ENCODE measurements at places on chromosomes 1 and 21.

- DNase-seq, result no peak
These were observed 6.3 kb downstream of the INTS11 start for GRCh38 chr1:1318131-1318652.

- no peak for DNase-seq
These were observed 513.0 kb downstream of the NUF2 start for GRCh38 chr1:163834778-163835177.

DNA sequence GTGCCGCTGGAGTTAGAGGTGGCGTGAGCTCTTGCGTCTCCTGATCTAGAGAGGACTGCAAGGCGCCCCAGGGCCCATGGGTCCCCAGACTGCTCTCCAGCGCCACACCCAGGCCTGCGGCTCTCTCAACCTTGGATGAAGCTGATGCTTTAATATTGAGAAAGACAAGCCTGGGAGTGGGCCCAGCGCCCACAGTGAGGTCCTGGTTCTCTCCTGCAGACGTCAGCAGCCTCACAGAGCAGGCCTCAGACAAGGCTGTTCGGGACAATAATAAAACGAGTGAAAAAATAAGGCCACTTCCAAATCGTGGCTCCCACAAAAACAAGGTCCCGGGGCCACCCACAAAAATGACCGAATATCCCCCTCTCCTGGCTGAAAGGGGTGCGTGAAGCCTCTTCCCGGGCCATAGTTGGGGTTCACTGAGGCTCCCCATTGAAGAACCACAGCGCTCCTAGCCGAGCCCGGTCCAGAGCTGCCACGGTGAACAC is 6.0 kb upstream of the DNMT3L start:
- DNase-seq, result no peak

DNA sequence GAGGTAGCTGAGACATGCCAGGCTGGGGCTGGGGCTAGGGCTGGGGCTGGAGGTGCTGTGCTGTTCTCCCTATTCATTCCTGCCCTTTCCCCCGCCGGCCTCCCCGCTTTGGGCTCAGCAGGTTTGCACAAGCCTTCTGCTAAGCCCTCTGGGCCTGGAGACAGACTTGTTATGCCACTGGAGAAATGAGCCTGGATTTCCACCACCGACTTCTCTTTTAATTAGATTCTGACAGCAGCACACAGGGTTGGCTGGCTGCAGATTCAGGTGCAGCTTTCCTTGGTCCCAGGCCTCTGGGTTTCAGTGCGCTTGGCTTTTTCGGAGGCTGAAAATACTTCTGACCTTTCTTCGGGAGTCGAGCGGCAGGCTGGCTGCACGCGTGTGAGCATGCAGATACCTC is 71.5 kb upstream of the ACTL8 start:
- DNase-seq, result no peak

- no peak for DNase-seq
These were observed 19.1 kb downstream of the USP48 start for GRCh38 chr1:21763694-21764419.

- no peak for DNase-seq
These were observed 325.0 kb upstream of the PLXNA2 start for GRCh38 chr1:208569181-208569580.

DNA sequence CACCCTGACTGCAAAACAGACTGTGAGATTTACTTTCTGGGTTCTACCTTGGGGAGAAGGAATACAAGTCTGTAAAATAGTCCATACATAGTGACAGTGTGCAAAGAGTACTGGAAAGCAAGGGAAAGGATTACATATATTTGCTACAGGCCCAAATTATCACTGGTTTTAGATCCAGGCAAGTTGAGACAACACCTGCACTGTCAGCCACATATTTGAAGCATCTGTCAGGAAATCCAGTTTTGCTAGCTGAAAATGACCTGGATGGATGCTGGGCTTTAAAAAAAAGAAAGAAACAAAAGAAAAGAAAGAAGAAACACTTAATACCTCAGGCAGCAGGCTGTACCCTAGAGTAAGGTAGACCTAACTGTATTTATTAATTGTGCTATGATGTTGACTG is 23.9 kb upstream of the SPRR2G start:
- DNase-seq, result no peak

- DNase-seq, result no peak
These were observed 215.0 kb downstream of the SLC35F3 start for GRCh38 chr1:234119431-234119830.

GRCh38 chr1:96583903-96584302 is 137.7 kb upstream of the PTBP2 start:
- DNase-seq, result no peak

DNA sequence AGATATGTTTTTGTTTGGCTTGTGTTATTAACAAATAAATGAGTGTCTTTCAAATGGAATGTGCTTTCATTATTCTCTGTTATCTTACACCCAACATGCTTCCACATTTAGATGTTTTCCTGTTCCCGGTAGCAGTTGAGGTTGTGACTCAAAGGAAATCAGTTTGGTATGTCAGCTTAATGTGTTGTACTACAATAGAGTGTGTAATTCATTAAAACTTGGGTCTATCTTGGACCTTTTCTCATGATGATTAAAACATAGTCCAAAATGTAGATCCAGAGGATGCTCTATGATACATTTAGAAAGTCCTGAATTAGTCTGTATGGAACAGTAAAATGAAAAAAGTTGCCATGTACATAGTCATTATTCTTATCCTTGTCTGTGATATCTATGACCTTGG is 26.7 kb downstream of the RTCA start:
- no peak for DNase-seq

- DNase-seq, result no peak
These were observed 155.9 kb downstream of the LYPLAL1 start for GRCh38 chr1:219329578-219329977.

DNA sequence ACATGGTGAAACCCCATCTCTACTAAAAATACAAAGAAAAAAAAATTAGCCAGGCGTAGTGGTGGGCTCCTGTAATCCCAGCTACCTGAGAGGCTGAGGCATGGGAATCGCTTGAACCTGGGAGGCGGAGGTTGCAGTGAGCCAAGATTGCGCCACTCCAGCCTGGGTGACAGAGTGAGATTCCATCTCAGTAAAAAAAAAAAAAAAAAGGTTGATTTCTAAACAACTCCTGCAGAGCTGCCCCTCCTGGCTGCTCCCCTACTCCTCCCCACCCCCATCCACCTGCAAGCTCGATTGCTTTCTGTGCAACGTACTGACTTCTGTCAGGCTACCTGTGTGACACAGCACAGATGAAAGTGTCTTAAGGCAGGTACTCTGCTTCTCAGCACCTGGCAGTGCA is 13.3 kb downstream of the ETV3L start:
- DNase-seq, result no peak

DNA sequence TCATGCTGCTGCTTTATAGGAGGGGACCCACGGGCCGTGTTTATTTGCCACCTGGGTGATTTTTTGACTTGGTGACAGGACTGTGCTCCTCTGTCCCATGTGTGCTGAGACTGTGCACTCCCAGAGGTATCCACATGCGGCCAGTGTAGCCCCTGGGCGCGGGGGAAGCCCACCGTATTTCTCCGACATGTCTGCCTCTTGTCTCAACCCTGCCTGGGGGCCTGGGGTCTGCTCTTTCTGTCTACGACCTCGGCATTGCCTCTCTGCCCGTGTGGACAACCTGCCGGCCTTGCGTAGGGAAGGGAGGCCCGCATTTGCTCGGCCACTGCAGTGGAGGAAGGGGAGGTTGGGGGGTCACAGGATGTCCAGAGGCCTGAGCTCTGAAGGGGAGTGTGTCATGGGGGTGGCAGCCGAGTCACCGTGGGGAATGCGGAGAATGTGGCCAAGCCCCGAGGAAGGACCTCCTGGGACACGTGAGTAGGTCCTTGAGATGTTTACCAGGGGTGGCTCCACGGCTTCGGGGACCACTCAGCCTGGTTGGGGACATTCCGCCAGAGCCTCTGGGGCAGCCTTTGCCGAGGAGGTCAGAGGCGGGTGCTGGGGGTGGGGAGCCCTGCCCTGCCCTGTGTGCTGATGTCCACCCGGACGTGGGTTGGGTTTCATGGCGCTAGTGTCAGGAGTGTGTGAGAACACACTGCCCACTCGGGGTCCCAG is 11.0 kb downstream of the PRKCZ start:
- DNase-seq, result no peak

DNA sequence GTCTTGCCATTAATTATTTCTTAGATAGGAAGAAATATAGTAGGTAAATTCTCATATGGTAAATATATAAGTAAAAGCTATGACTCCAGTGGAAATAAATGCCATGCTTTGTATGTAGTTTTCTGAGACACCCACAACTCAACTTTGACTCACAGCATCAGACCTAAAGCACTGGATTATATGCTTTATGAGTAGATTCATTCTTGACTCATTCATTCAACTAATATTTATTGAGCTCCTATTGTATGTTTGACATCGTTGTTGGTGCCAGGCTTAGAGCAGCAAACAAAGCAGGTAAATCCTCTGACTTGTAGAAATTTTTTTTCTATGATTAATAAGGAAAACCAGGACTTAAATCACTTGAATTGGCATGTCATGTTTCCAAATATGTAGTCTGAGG is 211.4 kb downstream of the PTPRC start:
- DNase-seq, result no peak

GRCh38 chr1:85554630-85555327 is 25.8 kb upstream of the CCN1 start:
- DNase-seq, result no peak

- no peak for DNase-seq
These were observed 16.3 kb upstream of the IL10 start for GRCh38 chr1:206788487-206789050.

DNA sequence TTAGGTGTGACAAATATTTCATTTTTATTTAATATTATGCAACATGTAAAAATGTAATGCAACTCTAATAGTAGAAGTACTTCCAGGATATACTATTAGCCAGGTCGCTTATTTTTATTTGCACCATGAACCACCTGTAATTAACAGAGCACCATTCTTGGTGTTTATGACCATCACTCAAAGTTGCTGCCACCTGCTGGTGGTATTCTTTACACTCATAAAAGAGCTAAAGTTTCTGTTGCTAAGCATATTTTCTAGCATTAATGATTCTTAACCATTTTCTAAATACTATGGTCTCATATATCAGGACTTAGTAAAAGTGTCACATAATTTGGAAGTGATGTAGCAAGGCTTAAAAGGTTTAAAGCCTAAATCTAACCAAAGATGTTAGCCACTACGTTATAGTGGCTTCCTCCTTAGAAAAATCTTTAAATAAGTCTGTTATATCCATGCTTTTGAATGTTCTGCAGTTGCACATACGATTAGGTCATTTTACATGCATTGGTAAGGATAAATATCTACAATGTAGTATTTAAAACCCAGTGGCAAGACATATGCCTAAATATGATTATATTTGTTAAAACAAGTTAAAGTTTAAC is 244.5 kb downstream of the NEGR1 start:
- DNase-seq, result no peak

- no peak for DNase-seq
These were observed 5.7 kb downstream of the VANGL1 start for GRCh38 chr1:115647507-115647906.

- no peak for DNase-seq
These were observed 40.8 kb upstream of the KCTD3 start for GRCh38 chr1:215526147-215526845.

- no peak for DNase-seq
These were observed 33.1 kb upstream of the VPS26C start for GRCh38 chr21:37300114-37300751.

- no peak for DNase-seq
These were observed 8.8 kb downstream of the TMEM222 start for GRCh38 chr1:27330786-27331185.

GRCh38 chr1:224273641-224274040 is 56.3 kb downstream of the NVL start:
- no peak for DNase-seq

DNA sequence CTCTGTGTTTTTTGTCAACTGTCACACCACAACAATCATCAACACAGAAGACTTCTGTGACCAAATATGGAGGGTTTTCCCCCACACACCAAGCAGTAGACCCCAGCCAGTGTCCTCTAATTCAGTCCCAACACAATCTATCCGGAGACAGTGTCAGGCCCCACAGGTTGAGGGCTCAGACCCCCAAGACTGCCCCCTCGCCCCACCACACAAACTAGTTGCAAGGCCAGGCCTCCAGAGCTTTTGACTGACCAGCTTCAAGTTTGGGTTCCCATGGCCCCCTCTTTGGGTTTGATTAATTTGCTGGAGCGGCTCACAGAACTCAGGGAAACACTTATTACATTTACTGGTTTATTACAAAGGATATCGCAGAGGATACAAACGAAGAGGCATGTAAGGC is 37.2 kb downstream of the NEK2 start:
- DNase-seq, result no peak

DNA sequence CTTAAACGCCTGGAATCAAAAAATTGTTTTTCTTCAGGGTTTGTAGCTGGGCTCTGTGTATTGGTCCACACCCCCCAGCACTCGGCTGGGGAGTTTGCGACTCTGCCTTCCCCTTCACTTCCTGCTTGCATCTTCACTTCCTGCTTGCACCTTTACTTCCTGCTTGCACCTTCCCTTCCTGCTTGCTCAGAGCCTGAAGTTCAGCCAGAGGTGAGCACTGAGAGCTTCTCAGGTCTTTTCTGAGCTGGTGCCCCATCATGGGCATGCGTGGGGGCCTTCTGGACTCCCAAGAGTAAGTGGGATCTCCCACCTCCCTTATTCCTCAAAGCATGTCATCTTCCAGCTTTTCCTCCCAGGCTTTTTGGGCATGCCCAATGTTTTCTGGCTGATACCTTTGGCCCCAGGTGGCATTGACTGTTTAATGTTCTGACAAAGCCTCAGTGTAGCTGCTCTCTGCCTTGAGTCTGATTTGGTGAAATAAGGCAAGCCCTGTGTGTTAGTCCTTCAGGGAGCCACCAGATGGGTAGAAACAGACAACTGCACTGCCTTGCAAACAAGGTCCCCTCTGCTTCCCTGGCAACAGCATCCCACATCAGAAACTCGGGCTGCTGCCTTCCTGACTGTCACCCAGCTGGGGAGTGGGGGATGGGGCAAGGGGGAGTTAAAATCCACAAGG is 3.5 kb downstream of the KRTAP10-2 start:
- DNase-seq, result no peak

DNA sequence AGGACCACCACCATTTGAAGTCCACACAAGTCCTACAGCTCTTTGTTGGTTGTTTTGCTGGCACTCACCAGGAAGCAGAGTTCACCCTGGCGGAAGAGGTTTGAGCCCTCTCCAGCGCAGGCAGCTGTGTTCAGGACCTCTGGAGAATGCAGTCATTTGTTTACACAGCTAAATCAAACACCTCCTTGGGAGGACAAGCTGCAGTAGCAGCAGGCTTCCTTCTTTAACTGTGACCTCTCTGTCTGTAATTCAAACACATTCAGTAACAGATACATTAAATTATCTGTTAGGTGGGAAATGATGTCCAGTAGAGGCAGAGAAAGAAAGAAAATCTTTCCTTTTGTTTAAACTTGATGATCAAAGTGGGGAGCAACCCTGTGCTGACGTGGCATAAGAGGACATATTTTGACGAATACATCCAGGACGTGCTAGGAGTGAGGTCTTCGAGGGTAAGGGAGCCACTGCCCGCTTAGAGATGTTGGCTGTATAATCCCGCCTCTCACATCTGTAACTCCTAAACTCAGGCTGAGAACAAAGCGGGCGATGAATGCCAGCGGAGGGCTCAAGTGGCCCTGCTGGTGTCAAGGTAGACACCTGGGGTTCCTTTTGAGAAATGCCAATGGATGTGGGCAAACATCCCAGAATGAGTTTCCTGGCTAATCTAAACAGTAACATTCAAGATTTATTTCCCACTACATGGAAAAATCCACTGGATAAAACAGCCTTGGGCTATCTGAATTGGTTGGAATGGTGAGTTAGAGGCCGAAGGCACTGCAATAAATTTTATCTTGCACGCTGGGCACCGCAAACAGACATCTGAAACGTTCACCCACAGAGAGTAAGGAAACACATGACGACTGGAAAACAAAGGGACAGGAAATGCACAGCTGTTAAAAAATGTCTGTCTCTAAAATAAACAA is 51.7 kb downstream of the ABCA4 start:
- no peak for DNase-seq

Data from stimulated activated CD4-positive, alpha-beta T cell treated with anti-CD3 and anti-CD28 coated beads, Interleukin-1b, Interleukin-23, amount 100 ng/mL, for 24 hours (primary cell).